ENCODE measurements at places on chromosomes 7 and 10. TPM values are rescaled to one million over a fixed set of nuclear protein-coding genes. Genes with fewer than 3 reads are reported as not detected.

Gene CTAGE8
- polyA plus RNA-seq = 0.68 TPM

Gene PITX3
- polyA plus RNA-seq = not detected

Gene PSMG3
- 67.7 TPM for polyA plus RNA-seq

Gene ANKRD61
- not detected for polyA plus RNA-seq
